Liver (tissue), 10 donors: ENCODE measurements at places on chromosomes 6 and 20. TPM values are rescaled to one million over a fixed set of nuclear protein-coding genes. Genes with fewer than 3 reads are reported as not detected.
A peak's percentile ranks its signal among the peaks of the same experiment; 100 is the strongest.

Gene TTBK1
- total RNA-seq, result 1.2 TPM

- DNase-seq, result no peak
- H3K4me1 ChIP-seq, result no peaks in the 10 kb centered on the region
- no peak overlapping the region for H3K27ac ChIP-seq
- H3K4me3 ChIP-seq, result no peak overlapping the region
- H3K27me3 ChIP-seq, result no peaks in the 10 kb centered on the region
- no peaks in the 10 kb centered on the region for H3K36me3 ChIP-seq
These were observed 138.0 kb downstream of the OPN5 start for GRCh38 chr6:47919875-47920274.

DNA sequence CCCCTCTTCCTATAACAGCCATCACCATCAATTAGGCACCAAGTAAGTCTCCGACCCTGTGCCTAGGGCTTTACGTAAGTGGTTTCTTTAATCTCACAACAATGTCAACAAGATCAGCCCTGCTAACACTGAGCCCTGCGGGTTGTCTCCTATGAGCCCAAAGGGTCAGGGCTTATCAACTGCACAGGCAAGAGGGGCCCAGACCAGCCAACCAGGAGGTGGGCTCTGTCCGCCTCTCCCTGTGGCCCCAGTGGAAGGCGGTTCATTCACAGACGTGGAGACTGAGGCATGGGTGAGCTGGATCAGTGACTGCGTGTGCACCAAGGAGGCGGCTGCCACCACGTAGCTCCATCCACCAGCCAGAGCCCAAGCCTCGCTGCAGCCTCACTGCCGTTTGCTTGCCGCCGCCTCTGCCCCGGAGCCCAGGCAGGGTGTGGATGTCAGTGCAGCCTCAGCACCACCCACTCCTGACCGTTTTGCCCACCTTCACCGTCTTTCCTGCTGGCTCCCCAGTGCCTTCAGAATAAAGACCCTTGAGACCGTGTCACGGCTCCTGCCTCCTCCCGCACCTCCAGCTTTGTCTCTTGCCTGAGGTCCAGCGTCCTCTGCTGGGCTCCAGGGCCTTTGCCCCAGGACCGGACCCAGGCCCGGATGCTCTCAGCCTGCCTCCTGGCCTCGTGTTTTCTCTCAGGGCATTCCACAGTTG lies 78.7 kb downstream of the DLL1 start:
- H3K27me3 ChIP-seq, result no peaks in the 10 kb centered on the region
- H3K4me3 ChIP-seq, result no peak overlapping the region
- H3K4me1 ChIP-seq, result no peaks in the 10 kb centered on the region
- peak; percentile 30 for DNase-seq
- no peak overlapping the region for H3K27ac ChIP-seq

DNA sequence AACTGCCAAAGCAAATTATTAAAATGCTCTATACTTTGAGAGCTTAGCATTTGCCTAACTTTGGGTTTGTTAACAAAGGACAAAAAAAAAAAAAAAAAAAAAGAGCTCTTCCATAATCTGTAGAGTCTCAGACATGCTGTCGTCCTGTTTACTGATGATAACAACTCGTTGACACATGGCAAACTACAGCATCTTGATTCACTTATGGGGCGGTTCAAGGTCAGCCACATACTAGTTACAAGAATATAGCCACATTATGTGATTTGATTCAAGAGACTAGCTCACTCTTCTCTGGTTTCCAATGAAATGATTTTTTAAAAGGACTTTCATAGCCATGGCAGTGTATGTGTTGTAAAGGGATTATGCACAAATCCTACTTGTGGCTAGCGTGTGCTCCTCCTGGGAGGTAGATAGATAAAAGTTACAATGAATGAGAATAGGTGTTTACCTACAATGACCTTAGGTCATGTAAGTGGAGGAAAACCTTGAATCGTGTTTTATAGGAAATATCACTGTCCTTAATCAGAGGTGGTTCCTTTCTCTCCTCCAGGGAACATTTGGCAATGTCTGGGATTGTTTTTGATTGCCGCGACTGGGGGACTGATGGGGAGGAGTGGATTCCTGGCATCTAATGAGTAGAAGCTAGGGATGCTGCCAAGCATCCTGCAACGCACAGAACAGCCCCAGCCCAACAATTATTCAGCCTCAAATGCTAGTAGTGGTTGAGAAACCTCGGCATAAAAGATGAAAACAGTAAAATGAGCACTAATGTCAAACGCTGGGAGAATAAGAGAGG lies 969.2 kb upstream of the SLC35B3 start:
- H3K4me1 ChIP-seq, result no peaks in the 10 kb centered on the region
- no peak overlapping the region for H3K27ac ChIP-seq
- no peak overlapping the region for H3K4me3 ChIP-seq
- H3K27me3 ChIP-seq, result no peaks in the 10 kb centered on the region

- no peak overlapping the region for H3K27ac ChIP-seq
- no peaks in the 10 kb centered on the region for H3K36me3 ChIP-seq
- DNase-seq, result no peak
- H3K4me3 ChIP-seq, result no peak overlapping the region
- H3K27me3 ChIP-seq, result no peaks in the 10 kb centered on the region
These were observed 758.3 kb downstream of the KIF16B start for GRCh38 chr20:15814911-15815310.

Gene SLC17A3
- total RNA-seq, result 13.6 TPM
